Activated T-cell treated with anti-CD3 and anti-CD28 coated beads, Interleukin-2, amount 50 U/mL, for 72 hours (primary cell): ENCODE measurements at places on chromosomes 16 and 17. TPM values are rescaled to one million over a fixed set of nuclear protein-coding genes. Genes with fewer than 3 reads are reported as not detected.

TBC1D3G gene
- 7.2 TPM for total RNA-seq

FSCN2 gene
- total RNA-seq: 1.8 TPM

CIAO2B gene
- 145 TPM for total RNA-seq

ZNF213 gene
- total RNA-seq: 16.3 TPM

FADS6 gene
- total RNA-seq: not detected

SP6 gene
- 0.28 TPM for total RNA-seq

DYNLRB2 gene
- 1.5 TPM for total RNA-seq

GRCh38 chr16:86495756-86496261, 14.5 kb upstream of the FOXF1 start:
- no peak for DNase-seq

GRCh38 chr17:8687737-8688466, 56.7 kb downstream of the CCDC42 start:
- DNase-seq: no peak

DNA sequence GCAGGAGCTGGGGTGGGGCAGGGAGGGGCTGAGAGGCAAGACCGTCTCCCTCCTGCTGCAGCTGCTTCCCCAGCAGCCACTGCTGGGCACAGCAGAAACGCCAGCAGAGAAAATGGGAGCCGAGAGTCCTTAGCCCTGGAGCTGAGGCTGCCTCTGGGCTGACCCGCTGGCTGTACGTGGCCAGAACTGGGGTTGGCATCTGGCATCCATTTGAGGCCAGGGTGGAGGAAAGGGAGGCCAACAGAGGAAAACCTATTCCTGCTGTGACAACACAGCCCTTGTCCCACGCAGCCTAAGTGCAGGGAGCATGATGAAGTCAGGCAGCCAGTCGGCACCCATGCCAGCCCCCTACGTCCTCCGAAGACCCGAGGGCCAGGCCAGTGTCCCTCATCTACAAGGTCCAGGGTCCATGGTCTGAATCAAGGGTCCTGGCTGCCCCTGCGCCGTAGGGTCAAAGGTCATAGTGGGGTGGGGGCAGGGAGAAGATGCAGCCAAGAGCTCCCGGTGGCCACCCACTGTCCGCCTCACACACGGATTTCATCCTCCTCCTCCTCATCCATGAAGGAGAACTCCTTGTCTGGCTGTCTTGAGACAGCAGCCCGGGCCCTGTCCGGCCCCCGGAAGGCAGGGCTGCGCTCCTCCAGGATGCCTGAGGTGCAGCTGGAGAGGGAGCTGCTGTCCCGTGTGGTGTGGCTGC, 23.4 kb upstream of the CPSF4L start:
- no peak for DNase-seq

- peak; percentile 37 for DNase-seq
Measured at GRCh38 chr17:81294512-81295030, 536 bp downstream of the SLC38A10 start.

DNA sequence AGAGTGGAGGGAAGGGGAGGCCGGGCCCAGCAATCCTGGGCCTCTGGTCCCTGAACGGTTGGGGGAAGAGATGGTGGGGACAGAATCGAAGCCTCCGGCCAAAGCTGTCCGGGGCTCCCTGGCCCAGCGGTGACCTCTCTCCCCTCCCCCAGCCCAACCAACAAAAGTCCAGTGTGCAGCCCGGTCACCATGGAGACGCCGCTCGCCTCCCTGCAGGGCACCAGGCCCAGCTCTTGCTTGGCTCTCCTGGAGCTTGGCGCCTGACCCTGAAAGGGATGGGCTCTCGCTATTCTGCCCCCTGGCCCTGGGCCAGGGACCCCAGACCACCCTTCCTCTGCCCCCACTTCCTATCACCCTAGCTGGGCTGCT, 1.3 kb downstream of the METRN start:
- no peak for DNase-seq

GRCh38 chr17:40854175-40854814, 12.7 kb downstream of the KRT12 start:
- DNase-seq: no peak

DNA sequence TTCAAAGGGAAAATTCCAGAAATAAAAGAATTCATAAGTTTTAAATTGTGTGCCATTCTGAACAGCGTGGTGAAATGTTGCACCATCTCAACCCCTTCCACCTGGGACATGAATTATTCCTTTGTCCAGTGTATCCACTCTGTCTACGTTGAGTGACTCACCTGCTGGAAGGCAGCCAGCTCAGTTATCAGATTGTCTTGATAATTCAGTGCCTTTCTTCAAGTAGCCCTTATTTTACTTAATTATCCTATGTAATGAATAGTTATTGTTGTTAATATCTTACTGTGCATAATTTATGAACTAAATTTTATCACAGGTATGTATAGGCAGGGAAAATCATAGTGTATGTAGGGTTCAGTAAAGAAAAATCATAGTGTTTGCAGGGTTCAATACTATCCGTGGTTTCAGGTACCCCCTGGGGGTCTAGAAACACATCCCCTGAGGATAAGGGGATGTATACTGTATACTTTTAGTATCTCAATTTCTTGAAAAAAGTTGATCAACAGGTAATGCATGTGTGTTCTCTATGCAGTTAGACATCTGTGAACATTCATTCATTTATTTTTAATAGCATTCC, 7.7 kb upstream of the PCTP start:
- DNase-seq: no peak
